ENCODE measurements at places on chromosomes 6 and 20.

- peak; percentile 48 for DNase-seq
Observed at GRCh38 chr20:24436160-24436559, 33.3 kb upstream of the SYNDIG1 start.

DNA sequence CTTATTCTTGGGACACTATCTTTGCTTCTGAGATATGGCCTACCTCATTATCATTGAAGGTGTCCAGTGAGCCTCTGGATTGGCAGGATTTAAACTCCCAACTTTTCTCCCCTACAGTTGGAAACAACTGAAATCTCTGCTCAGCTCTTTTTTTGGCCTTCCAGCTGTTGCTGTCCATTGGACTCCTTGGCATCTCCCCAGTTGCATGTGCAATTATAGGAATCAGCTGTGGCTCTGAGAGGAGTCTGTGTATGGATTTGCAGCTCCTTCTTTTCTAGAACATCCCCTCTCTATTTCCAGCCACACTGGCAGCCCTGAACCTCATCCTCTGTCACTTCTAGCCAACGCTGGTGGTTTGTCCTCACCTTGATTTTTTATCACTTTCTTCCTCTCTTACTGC, 21.2 kb downstream of the RAB22A start:
- DNase-seq = no peak

DNA sequence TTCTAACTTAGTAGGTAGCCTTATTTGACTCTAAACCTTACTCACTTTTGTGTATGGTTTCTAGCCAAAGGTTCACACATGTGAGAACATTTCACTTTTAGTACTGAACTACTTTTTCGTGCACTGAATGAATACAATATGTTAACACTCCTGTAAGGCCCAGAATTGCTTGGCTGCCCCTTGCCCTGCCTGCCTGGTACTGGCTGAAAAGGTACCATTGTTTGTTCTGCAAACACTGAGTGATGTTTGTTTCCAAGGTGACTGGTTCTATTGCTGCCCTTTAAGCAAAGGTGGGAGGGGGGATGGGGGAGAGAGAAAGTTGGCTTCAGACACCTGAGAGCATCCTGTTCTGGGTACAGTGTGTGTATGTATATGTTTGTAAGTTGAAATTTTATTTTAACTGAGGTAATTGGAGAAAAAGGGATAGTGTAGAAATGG, 31.2 kb downstream of the RREB1 start:
- DNase-seq = no peak

GRCh38 chr6:33868141-33868540, 64.3 kb upstream of the MLN start:
- DNase-seq = no peak

- DNase-seq = no peak
Observed at GRCh38 chr6:27770724-27771123, 141.5 kb downstream of the OR2B2 start.

DNA sequence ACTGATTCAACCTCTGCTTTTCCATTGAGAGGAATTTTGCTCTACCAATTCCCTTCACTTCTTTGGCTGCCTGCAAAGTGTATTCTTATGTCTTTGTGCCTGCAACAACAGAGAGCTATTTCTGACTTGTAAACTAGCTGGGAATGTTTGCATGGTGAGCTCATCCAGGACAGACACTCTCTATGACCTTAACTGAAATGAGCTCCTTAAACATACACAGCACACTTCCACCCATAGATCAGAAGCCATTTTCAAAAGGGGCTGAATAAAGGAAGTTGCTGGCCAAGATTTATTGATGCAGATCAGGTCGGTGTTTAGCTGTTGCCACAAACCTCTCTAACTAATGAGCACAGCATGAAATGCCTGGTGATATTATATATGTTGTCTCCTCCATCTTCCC, 377.7 kb downstream of the BTBD9 start:
- peak; percentile 87 for DNase-seq

DNA sequence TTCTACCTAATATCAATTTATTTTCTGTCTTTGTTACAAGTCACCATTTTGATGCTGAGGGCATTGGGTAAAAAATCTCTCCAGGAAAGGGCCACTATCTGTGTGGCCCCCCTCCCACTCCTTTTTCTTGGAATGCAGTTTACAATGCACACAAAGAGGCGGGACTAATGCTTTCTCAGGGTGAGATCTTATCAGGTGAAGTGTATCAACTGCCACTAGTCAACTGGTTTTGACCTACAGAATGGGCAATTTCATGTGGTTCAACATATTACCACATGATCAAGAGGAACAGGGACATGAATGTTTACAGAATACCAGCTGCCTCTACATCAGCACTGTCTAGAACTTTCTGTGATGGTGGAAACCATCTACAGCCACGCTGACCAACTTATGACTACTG, 3.7 kb downstream of the RRBP1 start:
- DNase-seq = no peak

DNA sequence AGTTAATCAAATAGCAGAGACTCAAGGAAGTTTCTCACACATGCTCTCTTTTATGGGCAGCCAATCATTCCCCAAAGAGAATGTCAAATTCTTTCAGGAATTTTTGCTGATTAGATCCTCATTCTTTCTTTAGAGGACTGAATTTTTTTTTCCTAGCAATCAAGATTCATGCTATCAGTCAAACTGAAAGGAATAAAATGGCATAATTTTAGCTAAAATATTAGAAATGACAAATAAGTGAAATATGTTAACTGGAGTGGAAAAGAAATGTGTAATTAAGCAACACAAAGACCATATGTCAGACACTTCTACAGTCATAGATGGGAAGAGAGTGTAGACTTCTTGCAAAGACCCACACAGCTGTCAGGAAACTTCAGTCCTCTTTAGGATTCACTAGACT, 242.3 kb upstream of the RNF217 start:
- no peak for DNase-seq

DNA sequence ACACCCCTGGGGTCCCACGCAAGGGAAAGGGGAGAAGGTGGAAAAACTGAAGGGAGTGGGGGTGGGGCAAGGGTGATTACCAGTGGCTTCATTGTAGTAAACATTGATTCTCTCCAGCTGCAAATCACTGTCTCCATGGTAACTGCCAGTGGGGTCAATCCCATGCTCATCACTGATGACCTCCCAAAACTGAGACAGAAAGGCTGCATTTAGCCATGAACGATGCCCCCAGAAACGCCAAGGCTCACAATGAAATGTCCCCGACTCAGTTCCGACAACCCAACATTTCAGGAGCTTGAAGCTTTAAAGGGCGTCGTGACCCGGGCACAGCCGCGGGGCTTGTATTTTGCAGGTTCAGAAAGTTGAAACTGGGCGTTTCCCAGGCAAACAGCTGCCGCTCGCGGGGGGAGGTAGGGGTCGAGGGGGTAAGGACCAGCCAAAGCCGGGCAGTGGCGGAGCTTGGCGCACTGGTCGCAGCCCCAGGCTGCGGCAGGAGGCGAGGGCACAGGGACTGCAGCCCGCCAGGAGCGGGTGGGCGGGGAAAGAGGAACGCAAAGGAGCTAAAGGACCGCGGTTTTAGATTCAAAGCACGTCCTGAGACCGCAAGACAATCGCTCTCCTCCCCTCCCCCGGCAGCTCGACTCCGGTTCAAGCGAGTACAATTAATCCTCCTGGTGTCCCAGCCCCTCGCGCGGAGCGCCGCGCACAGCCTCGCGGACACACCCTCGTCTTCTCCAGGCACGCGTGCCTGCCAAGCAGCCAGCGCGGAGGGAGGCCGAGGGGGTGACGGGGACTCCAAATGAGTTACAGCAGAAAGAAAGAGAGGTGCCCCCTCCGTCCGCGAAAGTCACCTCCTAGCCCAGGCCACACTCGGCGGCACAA, 731 bp downstream of the TUBB2B start:
- DNase-seq = peak; percentile 58

DNA sequence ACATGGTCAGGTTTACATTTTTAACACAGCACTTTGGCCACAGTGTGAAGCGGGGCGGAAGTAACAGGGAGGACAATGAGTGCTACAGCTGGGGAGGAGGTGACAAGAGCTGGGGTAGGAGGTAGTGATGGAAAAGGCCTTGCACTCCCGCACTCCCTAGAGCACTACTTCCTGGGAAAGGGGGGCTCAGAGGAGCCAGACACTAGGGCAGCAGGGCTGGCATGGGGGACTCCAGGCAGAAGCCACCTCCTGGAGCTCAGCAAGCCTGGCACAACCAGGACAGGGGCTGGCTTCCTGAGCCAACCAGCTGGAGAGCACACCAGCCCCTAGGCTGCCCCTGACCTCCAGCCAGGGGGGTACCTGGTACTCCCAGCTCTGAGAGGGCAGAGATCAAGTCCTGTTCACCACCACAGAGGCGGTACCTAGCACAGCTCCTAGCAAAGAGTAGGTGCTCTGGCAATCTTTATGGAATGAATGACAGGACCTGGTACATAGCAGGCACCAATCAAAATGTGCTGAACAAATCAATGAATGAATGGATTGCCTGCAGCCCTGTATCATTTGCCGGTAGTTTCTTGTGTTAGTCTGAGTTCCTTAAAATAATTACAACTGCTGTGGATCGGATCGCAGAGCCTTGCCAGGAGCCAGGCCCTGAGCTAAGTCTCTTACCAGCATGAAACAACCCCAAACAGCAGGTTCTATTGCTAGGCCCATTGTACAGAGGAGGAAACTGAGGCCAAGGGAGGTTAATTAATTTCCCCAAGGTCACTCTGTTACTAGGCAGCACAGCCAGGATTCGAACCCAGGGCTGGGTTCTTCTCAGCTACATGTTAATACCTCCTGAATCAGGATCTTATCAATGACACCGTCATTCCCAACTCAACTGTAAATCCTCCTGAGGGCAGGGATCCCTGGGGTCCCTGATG, 15.5 kb downstream of the NOL4L start:
- DNase-seq = no peak

GRCh38 chr6:81876971-81877370, 124.5 kb upstream of the TENT5A start:
- no peak for DNase-seq

- DNase-seq = no peak
Observed at GRCh38 chr6:137911675-137912191, 44.7 kb downstream of the TNFAIP3 start.

DNA sequence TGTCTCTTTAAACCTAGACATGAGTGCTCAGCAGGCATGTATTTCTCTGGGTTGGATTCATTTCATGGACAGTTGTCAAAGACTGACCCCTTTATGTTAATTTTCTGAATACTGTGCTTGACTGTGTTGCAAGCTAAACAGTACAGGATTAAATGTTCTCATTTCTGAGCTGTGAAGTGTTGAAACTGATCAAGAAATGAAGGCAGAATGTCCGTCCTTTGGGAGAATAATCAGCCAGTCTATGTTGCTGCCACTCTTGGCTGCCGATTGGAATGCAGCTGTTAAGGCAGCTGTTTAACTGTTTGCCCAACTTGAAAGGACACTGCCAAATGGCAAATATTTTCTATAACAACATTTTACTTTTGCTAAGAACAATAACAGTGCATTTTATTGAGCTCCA, 87.3 kb downstream of the CEP57L1 start:
- no peak for DNase-seq
